Cortex of kidney (tissue), 1 donor: ENCODE measurements at places on chromosomes 6 and 20.

DNA sequence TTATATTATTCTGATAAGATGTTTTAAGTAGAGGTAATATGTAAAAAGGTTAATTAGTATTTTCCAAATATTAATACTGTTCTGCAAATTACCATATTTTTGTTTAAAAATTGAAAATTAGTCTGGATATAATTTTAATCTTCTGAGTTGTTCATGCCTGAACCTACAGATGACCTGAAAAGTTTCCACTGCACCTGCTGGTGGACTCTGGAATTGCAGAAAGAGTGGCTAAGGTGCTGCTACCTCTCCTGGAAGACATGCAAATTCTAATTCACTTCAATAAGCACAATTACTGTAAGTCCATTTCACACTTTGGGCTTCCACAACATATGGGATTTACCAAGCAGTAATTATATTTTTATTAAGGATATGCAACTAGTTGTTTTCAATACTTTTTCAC lies 77.7 kb upstream of the OLIG3 start:
- DNase-seq = no peak

DNA sequence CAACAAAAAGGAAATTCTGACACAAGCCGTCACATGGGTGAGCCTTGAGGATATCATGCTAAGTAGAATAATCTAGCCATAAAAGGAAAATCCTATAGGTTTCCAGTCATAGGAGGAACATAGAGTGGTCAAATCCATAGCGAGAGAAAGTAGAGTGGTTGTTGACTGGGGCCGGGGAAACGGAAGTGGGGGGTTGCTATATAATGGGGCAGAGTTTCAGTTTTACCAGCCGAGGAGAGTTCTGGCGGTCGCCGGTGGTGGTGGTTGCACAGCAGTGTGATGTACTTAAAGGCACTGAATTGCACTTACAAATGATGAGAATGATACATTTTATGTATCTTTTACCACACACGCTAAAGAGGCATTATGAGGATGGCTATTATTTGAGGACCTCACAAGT lies 4.9 kb downstream of the GPR31 start:
- DNase-seq = no peak

DNA sequence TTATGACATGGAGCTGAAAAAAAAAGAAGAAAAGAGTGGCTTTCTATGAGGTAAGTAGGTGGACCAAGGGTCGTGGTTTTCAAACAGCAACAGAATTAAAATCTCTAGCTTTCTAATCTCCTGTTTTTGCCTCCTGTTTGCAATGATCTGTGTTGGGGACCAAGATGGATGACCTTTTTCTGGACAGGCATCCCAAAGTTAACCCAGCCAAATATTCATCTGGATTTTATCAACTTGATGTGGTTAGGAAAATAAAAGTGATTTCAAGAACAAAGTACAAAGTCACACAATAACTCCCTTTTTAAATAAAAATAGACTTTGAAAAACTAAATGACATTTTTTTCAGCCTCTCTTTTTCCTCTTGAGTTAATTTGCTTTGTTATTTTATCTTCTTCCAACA lies 282.1 kb upstream of the PRDM1 start:
- no peak for DNase-seq

GRCh38 chr6:1079525-1079924 lies 232.4 kb upstream of the FOXQ1 start:
- no peak for DNase-seq

GRCh38 chr6:41332842-41333736 lies 2.3 kb upstream of the NCR2 start:
- no peak for DNase-seq

DNA sequence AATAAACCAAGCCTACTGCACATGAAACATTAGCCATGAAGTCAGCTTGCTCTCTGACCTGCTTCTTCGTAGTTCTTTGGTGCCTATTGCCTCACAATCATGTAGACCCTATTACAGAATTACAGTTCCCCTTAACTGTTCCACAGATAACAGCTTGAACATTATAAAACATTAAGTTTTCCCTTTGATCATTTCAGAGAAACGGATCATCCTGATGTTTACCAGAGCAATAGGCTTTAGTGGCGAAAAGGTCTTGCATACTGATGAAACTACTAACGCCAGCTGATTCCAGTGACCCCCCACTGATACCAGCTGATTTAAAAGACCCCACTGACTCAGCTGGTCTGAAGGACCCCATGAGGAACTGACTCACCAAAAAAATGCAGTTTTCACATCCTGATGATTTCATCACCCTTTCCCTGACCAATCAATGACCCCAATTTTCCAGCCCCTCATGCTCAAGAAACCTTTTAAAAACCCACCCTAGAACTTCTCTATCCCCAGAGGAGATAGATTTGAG lies 39.4 kb upstream of the MLIP start:
- DNase-seq = no peak

GRCh38 chr6:119256392-119256791 lies 93.2 kb downstream of the MAN1A1 start:
- no peak for DNase-seq
